ENCODE measurements at places on chromosomes 16 and 17.

- DNase-seq = peak; percentile 27
These were observed 21.3 kb downstream of the SRCIN1 start for GRCh38 chr17:38584350-38584925.

- DNase-seq = no peak
These were observed 45.1 kb downstream of the IRX6 start for GRCh38 chr16:55369151-55369550.

GRCh38 chr17:45147581-45148182 lies 593 bp upstream of the HEXIM1 start:
- DNase-seq = peak; percentile 91

DNA sequence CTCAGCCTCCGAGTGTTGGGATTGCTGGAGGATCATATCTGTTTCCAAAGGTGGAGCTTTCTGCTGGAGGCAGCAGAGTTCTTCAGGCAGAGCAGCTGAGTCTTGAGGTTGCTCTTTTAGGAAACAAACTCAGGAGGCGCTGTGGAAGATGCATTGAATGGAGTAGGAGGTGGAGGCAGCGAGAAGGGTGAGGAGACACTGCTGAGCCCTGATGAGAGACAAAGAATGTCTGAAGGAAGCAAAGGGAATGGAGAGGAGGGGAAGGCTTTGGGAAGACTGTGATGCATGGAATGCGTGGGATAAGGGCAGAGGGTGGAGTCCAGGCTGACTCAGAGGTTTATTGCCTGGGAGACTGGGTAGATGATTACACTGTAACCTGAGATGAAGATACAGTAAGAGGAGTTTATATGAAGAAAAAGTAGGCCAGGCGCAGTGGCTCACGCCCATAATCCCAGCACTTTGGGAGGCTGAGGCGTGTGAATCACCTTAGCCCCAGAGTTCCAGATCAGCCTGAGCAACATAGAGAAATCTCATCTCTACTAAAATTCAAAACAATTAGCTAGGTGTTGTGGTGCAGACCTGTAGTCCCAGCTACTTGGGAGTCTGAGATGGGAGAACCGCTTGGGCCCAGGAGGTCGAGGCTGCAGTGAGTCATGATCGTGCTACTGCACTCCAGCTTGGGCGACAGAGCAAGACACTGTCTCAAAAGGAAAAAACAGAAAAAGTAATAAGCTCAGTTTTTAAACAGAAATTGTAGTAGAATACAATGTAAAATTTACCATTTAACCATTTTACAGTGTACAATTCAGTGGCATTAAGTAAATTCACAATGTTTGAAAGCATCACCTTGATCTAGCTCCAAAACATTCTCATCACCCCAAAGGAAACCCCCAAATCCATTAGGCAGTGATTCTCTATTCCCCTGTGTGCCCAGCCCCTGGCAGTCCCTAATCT lies 17.8 kb upstream of the TMEM219 start:
- peak; percentile 95 for DNase-seq

DNA sequence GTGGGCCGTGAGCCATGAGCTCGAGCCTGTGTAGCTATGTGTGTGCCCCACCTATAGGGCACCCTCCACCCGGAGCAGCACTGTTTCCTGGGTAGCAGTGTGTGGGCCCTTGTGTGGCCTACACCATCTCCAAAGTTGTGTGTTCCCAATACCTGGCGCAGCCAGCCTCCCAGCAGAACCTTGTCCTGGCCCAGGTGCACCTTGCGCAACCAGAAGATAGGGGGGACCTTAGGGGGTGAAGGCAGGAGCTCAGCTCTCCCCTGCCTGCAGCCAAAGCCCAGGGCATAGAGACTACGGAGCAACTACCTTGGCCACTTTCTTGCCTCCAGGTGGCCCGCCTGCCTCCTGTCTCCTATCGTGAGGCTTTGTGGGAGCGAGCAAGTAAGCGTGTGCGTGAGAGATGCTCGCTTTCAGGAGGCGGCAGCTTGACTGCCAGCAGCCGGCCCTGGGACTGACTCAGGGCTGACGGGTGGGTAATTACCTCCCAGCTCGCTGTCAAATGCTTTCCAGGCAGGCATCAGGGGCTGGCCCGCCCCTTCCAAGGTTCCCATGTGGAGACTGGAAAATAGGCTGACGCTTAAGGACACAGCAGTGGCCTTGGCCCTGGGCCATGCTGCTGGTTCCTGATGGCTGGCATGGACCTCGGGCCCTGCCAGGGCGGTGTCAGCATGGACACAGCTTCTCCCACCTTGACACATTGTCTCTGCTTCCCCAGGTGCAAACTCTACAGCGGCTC lies 19.0 kb downstream of the TRAF7 start:
- no peak for DNase-seq

- peak; percentile 78 for DNase-seq
These were observed at the start of gene CHD9NB for GRCh38 chr16:53052519-53053501. CHD9NB (minus strand) TSS chr16:53052897; CDS start chr16:53044158, 8,739 bp downstream.

DNA sequence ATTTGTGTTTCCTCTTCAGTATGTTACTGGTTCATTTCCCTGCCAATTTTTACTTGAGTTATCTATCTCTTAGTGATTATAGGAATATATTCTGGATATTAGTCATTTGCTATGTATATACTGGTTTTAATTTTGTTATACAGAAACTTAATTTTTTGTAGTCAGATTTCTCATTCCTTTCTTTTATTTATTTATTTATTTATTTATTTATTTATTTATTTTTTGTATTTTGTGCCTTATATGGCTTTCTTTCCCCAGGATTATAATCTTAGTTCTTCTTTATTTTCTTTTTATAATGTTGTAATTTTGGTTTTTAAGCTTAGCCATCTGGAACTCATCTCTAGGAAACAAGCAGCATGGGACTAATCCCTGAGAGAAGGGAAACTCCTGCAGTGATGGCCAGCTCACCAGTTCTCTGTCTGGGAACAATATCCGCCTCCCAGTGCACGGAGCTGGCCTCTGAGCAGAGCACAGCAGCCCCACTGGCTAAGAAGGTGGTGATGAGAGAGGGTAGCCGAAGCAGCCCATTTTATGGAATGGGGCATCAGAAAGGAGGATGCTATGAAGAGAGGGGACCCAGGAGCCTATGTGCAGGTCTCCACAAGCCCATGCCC lies 54.5 kb upstream of the ADORA2B start:
- DNase-seq = no peak

DNA sequence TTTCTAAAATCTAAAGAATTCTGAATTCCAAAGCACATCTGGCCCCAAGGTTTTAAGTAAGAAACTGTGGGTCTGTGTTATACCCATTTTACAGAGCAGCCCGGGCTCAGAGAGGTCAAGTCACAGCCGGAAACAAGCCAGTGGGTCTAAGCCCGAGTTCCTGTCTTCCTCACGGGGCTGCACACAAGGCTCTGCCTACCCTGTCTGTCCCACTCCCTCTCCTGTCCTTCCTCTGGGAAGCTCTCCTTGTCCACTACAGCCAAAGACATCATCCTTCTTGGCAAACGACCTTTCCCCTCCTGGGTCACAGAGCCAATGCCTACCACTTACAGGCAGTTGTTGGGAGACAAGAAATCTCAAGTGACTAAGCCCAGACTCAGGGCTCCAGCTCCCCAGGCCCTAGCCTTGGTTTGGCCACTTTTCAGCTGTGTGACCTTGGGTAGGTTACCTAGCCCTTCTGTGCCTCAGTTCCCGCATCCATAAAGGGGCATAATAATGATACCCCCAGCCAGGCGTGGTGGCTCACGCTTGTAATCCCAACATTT lies 55.6 kb upstream of the MAP3K14 start:
- no peak for DNase-seq

DNA sequence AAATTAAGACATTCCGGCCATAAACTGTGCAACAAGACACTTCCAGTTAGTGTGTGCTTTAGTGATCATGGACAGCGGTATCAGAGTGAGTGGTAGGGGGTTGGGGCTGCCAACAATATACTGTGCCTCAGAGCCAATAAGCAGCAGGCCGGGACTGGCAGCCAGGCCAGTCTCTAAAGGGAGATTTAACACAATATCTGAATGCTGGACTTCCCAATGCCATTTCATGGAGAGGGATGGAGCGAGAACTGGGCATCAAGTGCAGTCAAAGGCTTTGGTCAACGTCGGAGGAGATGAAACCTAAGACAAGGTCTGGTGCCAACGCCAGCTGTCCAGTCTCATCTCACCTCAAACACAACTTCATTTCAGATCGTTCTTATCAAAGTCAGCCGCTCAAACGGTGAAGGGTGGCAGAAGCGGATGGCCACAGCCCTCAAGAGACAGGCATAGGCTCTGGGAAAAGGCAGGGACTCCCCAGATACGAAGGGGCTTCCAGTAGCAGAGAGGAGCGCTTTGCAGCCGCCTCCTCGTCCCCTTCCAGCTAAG lies 935 bp downstream of the USP32 start:
- DNase-seq = no peak

DNA sequence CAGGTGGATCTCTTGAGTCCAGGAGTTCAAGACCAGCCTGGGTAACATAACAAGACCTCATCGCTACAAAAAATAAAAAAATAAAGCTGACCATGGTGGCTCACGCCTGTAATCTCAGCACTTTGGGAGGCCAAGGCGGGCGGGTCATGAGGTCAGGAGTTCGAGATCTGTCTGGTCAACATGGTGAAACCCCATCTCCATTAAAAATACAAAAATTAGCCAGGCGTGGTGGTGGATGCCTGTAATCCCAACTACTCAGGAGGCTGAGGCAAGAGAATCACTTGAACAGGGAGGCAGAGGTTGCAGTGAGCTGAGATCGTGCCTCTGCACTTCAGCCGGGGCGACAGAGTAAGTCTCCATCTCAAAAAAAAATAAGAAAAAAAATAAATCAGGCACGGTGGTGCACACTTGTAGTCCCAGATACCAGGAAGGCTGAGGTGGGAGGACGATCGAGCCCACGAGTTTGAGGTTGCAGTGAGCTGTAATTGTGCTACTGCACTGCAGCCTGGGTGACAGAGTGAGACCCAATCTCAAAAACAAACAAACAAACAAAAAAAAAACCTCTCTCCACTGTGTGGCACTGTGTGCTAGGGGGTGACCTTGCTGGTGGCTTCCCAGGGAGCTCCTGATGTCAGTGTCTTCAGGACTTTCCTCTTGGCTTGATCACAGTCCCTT lies 19.8 kb upstream of the MAPK3 start:
- no peak for DNase-seq

DNA sequence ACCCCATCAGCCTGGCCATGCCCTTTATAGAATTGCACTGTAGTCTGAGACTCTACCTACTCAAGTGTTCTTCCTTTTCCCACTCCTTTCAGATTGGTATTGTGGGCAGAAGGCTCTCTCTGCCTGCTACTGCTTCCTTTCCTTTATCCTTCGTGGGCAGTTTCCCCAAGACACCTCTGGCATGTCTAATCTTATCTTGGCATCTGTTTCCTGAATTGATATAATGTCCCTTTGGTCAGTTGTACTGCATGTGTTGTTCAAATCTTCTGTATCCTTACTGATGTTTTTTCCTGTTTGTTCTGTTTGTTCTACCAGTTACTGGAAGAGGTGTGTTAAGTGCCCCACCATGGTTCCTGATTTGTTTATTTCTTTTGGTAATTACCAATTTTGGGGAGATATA lies 29.5 kb upstream of the MSI2 start:
- DNase-seq = no peak

GRCh38 chr16:83402967-83403366 lies 404.8 kb upstream of the HSBP1 start:
- DNase-seq = no peak

DNA sequence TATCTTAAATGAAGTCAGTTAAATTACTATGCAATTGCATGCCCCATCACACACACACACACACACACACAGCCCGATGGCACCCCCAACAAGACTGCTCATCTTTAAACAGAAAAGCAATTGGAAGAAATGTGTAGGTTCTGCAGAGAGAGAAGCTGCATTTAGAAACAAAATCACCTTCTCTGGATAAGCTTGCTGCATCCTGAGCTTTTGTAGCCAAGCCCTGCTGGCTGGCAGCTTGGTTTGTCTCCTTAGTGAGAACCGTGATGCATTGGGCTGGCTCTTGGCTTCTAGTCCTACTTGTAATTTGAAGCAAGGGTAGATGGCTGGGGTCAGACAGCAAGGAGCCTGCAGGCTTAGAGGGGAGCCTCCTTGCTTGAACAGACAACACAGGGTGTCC lies 153.8 kb downstream of the SOX9 start:
- no peak for DNase-seq

GRCh38 chr16:24820522-24820921 lies 25.2 kb upstream of the SLC5A11 start:
- no peak for DNase-seq

- no peak for DNase-seq
These were observed 83.3 kb downstream of the NOG start for GRCh38 chr17:56676810-56677209.

Measured in AG09319 (cell line).